ENCODE measurements at places on chromosomes 2 and 18.
A peak's percentile ranks its signal among the peaks of the same experiment; 100 is the strongest.

DNA sequence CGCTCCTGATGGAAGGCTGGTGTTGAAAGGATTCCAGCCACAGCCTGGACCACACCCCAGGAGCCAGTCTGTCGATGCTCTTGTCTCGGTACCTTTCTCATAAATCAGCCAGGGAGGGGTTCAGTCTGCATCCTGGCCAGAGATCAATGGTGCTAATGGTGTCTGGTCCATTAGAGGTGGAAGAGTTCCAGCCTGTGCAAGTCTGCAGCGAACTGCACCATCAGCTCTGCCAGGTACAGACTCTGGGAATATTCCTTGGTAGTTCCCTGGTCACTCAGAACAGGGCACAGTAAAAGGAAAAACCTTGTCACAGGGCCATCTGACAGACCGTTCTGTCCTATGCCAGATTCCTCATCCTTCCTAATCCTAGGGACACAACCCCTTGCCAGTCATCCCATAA, 164.3 kb downstream of the MTCL1 start:
- no peak for DNase-seq

DNA sequence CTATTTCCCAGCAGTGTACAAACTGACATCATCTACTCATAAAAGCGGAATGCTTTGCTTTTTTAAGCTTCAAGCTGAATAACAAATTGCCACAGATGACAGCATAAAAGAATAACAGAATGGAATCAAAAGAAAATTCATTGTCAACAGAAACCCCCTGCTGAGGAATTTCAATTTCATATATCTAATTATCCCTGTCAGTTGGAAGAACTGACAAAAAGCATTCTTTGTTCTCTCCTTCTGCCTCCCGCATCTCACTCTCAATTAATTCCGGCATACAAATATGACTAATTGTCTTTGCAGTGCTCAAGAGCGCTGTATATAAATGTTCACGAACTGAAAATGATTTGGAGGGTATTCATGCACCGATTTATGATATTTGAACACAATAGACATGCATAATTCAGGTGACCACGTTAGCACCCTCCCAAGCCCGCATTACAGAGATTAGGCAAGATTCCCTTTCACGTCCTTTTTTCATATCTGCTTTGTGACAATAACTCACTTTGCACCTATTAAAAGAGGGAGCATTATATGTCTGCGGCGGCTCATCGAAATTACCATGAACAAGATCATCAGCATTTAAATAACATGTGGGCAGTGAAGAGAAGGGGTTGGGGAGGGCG, 277.7 kb upstream of the SALL3 start:
- DNase-seq, result no peak

GRCh38 chr2:215915441-215915840, 97.9 kb downstream of the MREG start:
- no peak for DNase-seq

DNA sequence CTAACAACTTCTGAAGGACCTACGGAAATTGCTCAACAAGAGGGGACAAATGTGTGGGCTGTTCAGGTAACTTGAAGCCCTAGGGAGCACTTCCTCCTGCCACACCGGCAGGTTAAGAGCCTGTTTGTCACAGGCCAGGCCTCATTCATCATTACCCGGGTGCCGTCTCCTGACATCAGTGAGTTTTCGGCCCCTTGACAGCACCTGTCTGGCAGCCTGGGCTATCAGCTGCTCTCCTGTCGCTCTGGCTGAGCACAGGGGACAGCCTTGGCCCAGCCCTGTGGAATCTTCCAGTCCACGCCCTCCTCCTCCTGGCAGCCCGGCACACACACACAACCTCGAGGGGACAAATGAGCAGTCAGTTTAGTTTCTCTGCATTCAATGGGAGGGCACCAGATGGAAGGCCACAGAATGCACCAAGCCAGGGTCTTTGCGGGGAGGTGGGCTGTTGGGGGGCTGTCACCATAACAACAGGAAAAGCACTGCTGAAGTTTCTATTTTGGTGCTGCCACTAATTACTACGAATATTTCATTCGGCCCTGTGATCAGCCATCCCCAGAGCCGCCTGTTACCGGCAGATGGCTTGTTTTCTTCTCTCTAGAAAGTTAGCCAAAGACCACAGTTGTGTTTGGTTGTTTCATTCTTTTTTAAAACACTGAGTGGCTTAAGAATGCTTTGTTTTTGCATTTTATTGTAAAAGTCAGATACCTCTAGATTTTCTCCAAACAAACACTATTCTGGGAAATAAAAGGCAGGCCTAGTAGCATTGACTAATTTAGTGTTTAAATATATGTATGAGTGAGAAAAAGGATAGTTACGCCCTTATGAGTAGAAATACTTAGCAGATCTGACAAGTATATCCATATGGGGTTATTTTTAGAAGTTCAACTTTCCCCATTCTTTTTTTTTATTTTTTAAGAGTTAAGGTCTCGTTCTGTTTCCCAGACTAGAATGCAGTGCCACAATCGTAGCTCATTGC, 189.9 kb upstream of the NDUFV2 start:
- no peak for DNase-seq

GRCh38 chr2:232295971-232296370, 82.6 kb upstream of the ALPP start:
- DNase-seq, result no peak

DNA sequence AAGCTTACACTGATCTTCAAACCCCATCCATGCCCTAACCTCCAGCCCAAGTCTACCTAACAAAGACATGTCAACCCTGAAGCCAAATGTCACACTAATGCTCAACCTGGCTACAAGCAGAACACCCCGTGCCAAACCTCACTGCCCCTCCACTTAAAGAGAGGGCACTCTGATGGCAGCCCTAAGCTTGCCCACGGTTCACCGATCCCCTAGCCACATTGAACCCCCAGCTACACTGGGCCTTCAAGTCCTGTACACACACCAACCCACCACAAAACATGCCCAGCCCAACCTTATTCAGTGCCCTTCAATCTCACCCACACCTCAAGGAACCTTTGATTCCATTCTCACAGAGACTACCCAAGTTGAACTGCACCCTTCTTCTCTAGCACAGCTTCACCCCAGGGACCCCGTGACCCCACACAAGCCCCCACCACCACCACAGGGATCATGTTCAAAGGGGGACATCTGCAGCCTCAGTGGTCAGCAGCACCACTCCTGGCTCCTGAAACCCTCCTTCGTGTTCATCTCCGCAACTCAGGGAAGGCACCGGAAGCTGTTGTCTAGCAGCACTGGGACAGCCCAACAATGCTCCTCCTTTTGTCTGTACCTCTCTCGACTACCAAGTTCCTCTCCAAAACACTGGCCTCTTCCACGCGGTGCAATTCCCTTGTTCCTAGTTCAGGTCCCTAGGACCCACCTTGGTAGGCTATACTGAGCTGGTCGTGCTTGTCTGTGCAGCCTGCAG, 218.8 kb downstream of the CYP26B1 start:
- no peak for DNase-seq

- no peak for DNase-seq
Observed at GRCh38 chr2:101931402-101931801, 60.4 kb upstream of the IL1R2 start.

GRCh38 chr2:48471048-48471474, 58.9 kb upstream of the STON1 start:
- DNase-seq, result no peak

DNA sequence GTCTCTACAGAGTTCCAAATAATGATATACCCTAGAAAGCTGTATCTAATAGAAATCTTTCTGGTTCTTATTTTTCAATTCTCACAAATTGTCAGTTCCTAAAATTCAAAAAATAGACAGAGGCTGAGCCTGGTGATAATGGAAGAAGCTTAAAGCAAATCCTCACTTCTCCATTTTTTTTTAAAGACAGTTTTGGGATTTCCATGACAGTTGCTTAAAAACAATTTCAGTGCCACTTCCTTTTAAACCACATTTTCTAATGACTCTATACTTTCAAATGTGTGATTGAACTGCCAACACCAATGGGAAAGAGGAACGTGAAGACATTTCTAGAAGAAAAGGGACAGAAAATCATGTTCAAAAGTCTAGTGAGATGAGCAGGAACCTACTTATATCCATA, 4.0 kb downstream of the GKN2 start:
- DNase-seq, result no peak

DNA sequence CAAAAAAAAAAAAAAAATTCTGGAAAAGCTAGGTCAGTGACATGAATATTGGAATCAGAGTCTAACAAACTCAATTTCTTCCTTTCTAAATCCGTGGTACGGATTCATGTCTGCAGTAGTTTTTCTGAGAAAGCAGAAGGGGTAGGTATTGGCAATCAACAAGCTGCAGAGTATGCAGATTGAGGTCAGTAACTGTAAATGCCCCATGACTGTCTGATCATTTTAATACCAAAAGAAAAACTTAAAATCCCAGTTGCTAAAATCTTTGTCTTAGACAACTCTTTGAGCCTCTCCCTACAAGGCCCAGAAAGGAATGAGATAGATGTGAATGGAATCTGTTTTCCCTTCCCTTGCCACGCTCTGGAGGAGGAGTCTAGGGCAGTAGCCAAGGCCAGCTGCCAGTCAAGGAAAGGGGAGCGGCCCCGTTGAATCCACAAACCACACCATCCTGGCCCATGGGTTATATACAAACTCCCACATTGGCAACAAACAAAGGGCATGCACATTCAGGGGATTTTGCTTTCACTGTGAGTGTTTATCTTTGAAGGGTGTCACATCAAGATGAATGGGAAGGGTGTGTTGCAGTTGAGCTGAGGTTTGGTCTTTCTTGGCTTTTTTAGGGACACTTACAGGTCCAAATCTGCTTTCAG, 6.1 kb upstream of the CASP8 start:
- peak; percentile 44 for DNase-seq
